ENCODE measurements at places on chromosomes 2 and 18. TPM values are rescaled to one million over a fixed set of nuclear protein-coding genes. Genes with fewer than 3 reads are reported as not detected.

- no peaks in the 10 kb centered on the region for H3K4me1 ChIP-seq
- H3K36me3 ChIP-seq, result peaks cover 8% of the 10 kb centered on the region
- DNase-seq, result no peak
- no peak overlapping the region for H3K27ac ChIP-seq
- H3K27me3 ChIP-seq, result no peaks in the 10 kb centered on the region
- no peak overlapping the region for H3K4me3 ChIP-seq
Measured at GRCh38 chr18:75081486-75081885, 127.5 kb downstream of the PTGR3 start.

DNA sequence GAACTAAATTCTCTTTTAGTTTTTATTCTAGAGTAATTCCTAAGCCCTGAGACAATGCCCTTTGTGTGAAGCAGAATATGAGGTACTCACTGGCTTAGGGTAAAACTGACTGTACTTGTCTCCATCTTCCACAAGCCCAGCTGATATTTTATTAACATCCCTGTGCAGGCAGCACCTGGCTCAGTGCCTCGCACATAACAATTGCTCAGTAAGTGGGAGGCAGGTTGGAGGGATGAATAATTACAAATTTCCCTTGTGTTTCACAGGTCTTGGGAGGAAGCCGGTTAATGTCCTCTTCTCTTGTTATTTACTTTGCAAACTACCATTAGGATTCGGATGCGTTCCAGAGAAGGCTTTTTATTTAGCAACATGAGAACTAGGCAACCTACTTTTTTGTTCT, 249.8 kb upstream of the FSHR start:
- no peak overlapping the region for H3K27ac ChIP-seq
- no peaks in the 10 kb centered on the region for H3K27me3 ChIP-seq
- no peaks in the 10 kb centered on the region for H3K36me3 ChIP-seq
- no peak for DNase-seq
- no peak overlapping the region for H3K4me3 ChIP-seq

- H3K4me1 ChIP-seq, result no peaks in the 10 kb centered on the region
- no peak overlapping the region for H3K4me3 ChIP-seq
- no peaks in the 10 kb centered on the region for H3K27me3 ChIP-seq
- H3K36me3 ChIP-seq, result no peaks in the 10 kb centered on the region
- no peak for DNase-seq
- H3K27ac ChIP-seq, result no peak overlapping the region
Measured at GRCh38 chr2:106965611-106966010, 79.6 kb upstream of the ST6GAL2 start.

Gene TXNDC2
- 0.30 TPM for total RNA-seq

Gene GLI2
- total RNA-seq, result 0.75 TPM

DNA sequence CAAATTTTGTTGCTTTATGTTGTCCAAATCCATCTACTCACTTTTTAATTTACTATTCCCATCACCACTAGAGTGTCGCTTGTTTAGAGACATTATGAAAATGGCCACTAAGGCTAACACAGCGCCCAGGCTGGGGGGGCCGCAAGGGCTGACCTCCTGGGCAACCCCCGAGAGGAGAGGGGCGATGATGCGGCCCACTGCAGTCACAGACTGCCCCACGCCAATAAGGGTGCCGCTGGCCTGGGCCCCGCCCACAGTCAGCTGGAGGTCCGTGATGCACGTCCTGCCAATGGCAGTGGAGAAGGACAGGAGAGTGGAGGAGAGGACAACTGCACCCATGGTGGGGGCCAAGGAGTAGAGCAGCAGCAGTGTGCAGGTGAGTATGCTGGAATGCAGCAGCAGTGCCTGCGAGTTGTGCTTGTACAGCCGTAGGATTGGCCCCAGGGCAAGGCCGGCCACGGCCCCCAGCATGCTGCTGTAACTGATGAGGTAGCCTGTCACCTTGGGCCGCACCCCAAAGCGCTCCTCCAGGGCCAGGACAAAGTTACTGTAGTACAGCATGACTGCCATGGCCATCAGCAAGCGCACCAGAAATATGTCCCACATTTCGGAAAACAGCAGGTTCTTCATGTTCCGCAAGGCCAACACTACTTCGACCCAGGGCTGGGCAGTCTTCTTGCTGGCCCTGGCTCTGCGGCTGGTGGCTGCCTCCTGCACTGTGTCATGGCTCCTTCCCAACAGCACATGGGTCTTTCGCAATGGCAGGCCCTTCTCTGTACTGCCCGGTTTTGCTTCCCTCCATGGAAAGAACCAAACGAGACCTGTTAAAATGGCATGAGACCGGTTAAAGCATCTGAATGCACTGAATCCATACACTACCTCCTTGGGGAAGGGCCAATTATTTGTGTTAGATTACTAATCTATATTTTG, 43.2 kb upstream of the TMEM182 start:
- H3K27me3 ChIP-seq, result no peaks in the 10 kb centered on the region
- DNase-seq, result no peak
- no peaks in the 10 kb centered on the region for H3K4me1 ChIP-seq
- no peak overlapping the region for H3K4me3 ChIP-seq
- H3K36me3 ChIP-seq, result peaks cover 34% of the 10 kb centered on the region
- no peak overlapping the region for H3K27ac ChIP-seq

Measured in activated CD4-positive, alpha-beta memory T cell treated with anti-CD3 and anti-CD28 coated beads, Interleukin-2, amount 10 ng/mL, durations not matched to agents 7 days and 5 days (primary cell).